ENCODE measurements at places on chromosomes 11 and 22. TPM values are rescaled to one million over a fixed set of nuclear protein-coding genes. Genes with fewer than 3 reads are reported as not detected.

- H3K27ac ChIP-seq, result no peak overlapping the region
- no peak overlapping the region for H3K4me3 ChIP-seq
- DNase-seq, result no peak
- no peaks in the 10 kb centered on the region for H3K36me3 ChIP-seq
Measured at GRCh38 chr11:57391111-57391510, 661 bp upstream of the PRG2 start.

GRCh38 chr11:76156971-76157427 lies 49.3 kb downstream of the WNT11 start:
- H3K27me3 ChIP-seq, result peaks cover 3% of the 10 kb centered on the region
- H3K36me3 ChIP-seq, result no peaks in the 10 kb centered on the region

GRCh38 chr11:61273178-61274078 lies 21.7 kb downstream of the VWCE start:
- H3K27ac ChIP-seq, result no peak overlapping the region
- no peaks in the 10 kb centered on the region for H3K36me3 ChIP-seq
- H3K4me1 ChIP-seq, result peaks cover 6% of the 10 kb centered on the region
- no peak for DNase-seq

DNA sequence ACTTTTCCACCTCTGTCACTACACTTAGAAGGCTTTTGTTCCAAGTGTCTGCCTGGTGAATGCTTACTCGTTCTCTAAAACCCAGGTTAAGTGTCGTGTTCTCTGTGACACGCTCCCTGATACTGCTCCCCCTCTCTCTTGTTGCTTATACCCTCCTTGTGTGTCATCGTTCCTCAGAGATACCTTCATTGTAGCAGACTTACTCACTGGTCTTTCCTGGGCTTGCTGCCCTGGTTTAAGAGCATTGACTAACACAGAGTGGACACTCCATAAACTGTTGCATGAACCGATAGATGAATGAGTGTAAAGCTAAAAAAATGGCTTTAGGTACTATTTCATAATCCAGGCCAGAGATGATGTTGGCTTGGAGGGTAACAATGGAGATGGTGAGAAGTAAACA lies 171.3 kb downstream of the GRIK4 start:
- no peaks in the 10 kb centered on the region for H3K4me1 ChIP-seq
- H3K4me3 ChIP-seq, result no peak overlapping the region
- DNase-seq, result no peak

DNA sequence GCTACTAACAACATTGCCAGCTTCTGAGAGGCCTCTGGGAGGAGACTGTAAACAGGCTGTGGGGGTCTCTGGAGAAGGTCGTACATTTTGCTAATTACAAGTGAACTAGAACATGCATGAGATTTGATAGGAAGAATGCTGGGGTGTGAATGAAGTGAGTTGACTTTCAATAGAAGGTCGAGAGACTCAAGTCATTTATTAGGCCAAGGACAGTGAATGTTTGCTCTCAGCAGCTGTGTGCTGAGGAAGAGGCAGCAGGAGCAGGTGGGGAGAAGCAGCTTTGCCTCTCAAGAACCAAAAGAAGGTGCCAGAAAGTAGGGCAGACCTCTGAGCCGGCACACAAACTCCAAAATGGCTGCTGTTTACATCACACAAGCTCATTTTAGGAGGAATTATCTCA lies 91.7 kb downstream of the PIWIL4 start:
- H3K36me3 ChIP-seq, result no peaks in the 10 kb centered on the region
- no peak overlapping the region for H3K27ac ChIP-seq
- H3K27me3 ChIP-seq, result peaks cover 13% of the 10 kb centered on the region
- H3K4me3 ChIP-seq, result no peak overlapping the region
- H3K4me1 ChIP-seq, result no peaks in the 10 kb centered on the region
- DNase-seq, result no peak

The SSTR3 gene
- total RNA-seq, result 8.5 TPM

The TTLL8 gene
- total RNA-seq, result not detected

The IL18BP gene
- total RNA-seq, result 6.6 TPM

Data from activated CD4-positive, alpha-beta memory T cell treated with anti-CD3 and anti-CD28 coated beads for 36 hours (primary cell).